ENCODE measurements at places on chromosomes 7 and 10. TPM values are rescaled to one million over a fixed set of nuclear protein-coding genes. Genes with fewer than 3 reads are reported as not detected.

The ENO4 gene
- not detected for total RNA-seq

The XRCC2 gene
- total RNA-seq: 0.60 TPM

- H3K4me1 ChIP-seq: no peaks in the 10 kb centered on the region
- H3K27ac ChIP-seq: no peak overlapping the region
- DNase-seq: no peak
- peaks cover 72% of the 10 kb centered on the region for H3K27me3 ChIP-seq
Observed at GRCh38 chr7:155972247-155972646, 160.0 kb upstream of the SHH start.

- DNase-seq: no peak
- peaks cover 36% of the 10 kb centered on the region for H3K27me3 ChIP-seq
- H3K36me3 ChIP-seq: no peaks in the 10 kb centered on the region
- no peak overlapping the region for H3K4me3 ChIP-seq
- H3K4me1 ChIP-seq: peaks cover 10% of the 10 kb centered on the region
Observed at GRCh38 chr7:157895520-157896375, 558.9 kb downstream of the DNAJB6 start.

GRCh38 chr7:125057963-125058362, 128.3 kb upstream of the POT1 start:
- peaks cover 4% of the 10 kb centered on the region for H3K27me3 ChIP-seq
- no peak overlapping the region for H3K27ac ChIP-seq
- no peaks in the 10 kb centered on the region for H3K36me3 ChIP-seq
- H3K4me1 ChIP-seq: peaks cover 5% of the 10 kb centered on the region
- no peak for DNase-seq
- H3K4me3 ChIP-seq: no peak overlapping the region

GRCh38 chr10:29202386-29202940, 86.4 kb upstream of the LYZL1 start:
- H3K4me3 ChIP-seq: no peak overlapping the region
- no peak for DNase-seq
- no peaks in the 10 kb centered on the region for H3K4me1 ChIP-seq
- H3K27me3 ChIP-seq: peaks cover 6% of the 10 kb centered on the region
- no peaks in the 10 kb centered on the region for H3K36me3 ChIP-seq
- no peak overlapping the region for H3K27ac ChIP-seq

- H3K27ac ChIP-seq: no peak overlapping the region
- H3K36me3 ChIP-seq: peaks cover 3% of the 10 kb centered on the region
- H3K4me1 ChIP-seq: no peaks in the 10 kb centered on the region
- no peaks in the 10 kb centered on the region for H3K27me3 ChIP-seq
Observed at GRCh38 chr7:122487131-122487530, 182.6 kb upstream of the FEZF1 start.

The NUDT5 gene
- total RNA-seq: 8.6 TPM

- H3K27me3 ChIP-seq: no peaks in the 10 kb centered on the region
- peaks cover 45% of the 10 kb centered on the region for H3K4me1 ChIP-seq
- H3K4me3 ChIP-seq: no peak overlapping the region
- no peak for DNase-seq
Observed at GRCh38 chr7:80832006-80832405, 86.8 kb downstream of the SEMA3C start.

DNA sequence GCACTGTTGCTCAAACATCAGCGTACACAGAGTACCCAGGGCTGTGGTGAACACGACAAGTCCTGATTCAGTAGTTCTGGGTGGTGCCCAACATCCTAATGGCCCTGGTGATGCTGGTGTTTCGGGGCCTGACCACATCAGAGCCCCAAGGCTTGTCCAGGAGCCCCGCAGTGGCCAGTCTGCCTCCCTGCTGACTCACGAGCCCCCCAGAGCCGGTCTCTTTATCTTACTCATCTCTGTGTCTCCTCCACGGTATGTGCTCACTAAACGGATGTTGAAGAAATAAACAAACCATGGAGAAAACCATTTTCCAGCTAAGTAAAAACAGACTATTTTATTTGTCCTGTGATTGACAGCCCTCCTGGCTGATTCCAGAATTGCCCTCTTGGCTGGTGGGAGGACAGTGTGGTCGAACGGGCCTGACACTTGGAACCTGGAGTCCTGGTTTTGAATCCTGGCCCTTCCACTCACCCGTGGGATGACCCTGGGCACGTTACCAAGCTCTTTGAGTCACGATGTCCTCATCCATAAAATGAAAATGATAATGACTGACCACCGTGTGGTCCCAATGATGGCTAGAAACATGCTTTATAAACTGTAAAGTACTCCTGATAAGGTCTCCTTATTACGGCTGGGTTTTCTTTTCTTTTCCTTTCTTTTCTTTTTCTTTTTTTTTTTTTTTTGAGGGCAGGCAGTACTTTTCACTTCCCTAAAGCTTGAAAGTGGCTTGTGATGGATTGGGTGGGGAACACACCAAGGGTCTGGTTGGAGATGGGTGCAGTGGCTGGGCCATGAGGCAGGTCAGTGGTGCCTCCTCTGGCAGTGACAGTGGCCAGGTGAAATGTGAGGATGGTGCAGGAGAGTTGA, 5.7 kb downstream of the HIP1 start:
- H3K27me3 ChIP-seq: no peaks in the 10 kb centered on the region
- H3K4me1 ChIP-seq: peaks cover 34% of the 10 kb centered on the region
- no peak overlapping the region for H3K27ac ChIP-seq
- no peak for DNase-seq
- no peak overlapping the region for H3K4me3 ChIP-seq
- H3K36me3 ChIP-seq: no peaks in the 10 kb centered on the region

The NDUFB8 gene
- total RNA-seq: 430 TPM

GRCh38 chr7:157676001-157676400, 339.2 kb downstream of the DNAJB6 start:
- H3K36me3 ChIP-seq: no peaks in the 10 kb centered on the region
- peaks cover 95% of the 10 kb centered on the region for H3K27me3 ChIP-seq
- no peak overlapping the region for H3K4me3 ChIP-seq
- H3K4me1 ChIP-seq: no peaks in the 10 kb centered on the region

DNA sequence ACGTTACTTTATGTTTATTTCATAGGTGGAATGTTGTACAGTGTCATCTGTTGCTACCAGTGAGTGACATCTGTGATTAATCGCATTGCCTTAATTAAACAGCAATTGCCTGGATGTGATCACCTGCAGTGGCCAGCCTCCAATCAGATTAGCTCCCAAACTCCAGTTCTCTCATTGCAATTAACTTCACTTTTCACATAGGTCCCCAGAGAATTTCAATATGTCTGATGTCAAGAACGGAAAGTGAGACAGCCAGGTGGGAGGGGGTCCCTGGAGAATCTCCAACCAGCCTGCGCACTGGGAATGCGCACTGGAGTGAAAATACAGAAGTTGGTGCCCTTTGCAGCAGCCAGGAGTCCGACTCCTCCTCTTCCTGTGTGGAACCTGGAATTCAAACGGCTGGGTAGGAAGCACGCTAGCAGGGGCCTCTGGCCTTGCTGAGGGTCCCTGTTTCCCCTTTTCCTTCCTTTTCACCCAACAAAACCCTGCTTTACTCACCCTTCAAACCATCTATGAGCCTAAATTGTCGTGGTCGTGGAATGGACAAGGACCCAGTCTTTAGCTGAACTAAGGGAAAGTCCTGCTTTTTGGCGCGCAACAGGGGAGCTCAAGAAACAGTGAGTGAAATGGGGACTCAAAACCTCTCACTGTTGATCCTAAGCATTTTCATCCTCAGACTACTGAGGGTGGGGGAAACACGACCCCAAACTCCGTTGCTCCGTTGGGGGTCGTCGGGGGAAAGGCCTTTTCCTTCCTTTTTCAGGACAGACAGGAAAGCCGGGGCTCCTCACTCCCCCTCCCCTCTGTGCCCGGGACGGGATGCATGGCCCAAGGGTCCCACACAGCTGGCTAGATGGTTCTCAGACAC, 1355.5 kb upstream of the LRRTM3 start:
- peaks cover 7% of the 10 kb centered on the region for H3K4me1 ChIP-seq
- no peaks in the 10 kb centered on the region for H3K36me3 ChIP-seq
- peak overlapping the region; percentile 56 for H3K27ac ChIP-seq
- H3K4me3 ChIP-seq: peak overlapping the region; percentile 71
- H3K27me3 ChIP-seq: no peaks in the 10 kb centered on the region
- DNase-seq: peak; percentile 31

GRCh38 chr10:72173262-72173618, 42.6 kb upstream of the ANAPC16 start:
- H3K4me3 ChIP-seq: no peak overlapping the region
- peaks cover 68% of the 10 kb centered on the region for H3K4me1 ChIP-seq
- H3K27ac ChIP-seq: peak overlapping the region; percentile 79
- peaks cover 3% of the 10 kb centered on the region for H3K36me3 ChIP-seq
- H3K27me3 ChIP-seq: no peaks in the 10 kb centered on the region

GRCh38 chr7:17234398-17235031, 63.9 kb upstream of the AHR start:
- DNase-seq: no peak
- peaks cover 47% of the 10 kb centered on the region for H3K4me1 ChIP-seq
- no peak overlapping the region for H3K4me3 ChIP-seq
- H3K27ac ChIP-seq: peak overlapping the region; percentile 32
- H3K27me3 ChIP-seq: no peaks in the 10 kb centered on the region

GRCh38 chr7:49001610-49002033, 77.3 kb downstream of the CDC14C start:
- H3K4me1 ChIP-seq: no peaks in the 10 kb centered on the region
- no peaks in the 10 kb centered on the region for H3K27me3 ChIP-seq
- no peaks in the 10 kb centered on the region for H3K36me3 ChIP-seq
- no peak for DNase-seq
- no peak overlapping the region for H3K27ac ChIP-seq

The TCAF2 gene
- 0.22 TPM for total RNA-seq

GRCh38 chr7:159102681-159103381, 41.8 kb downstream of the VIPR2 start:
- DNase-seq: no peak
- no peaks in the 10 kb centered on the region for H3K27me3 ChIP-seq
- peaks cover 8% of the 10 kb centered on the region for H3K36me3 ChIP-seq
- H3K4me3 ChIP-seq: no peak overlapping the region
- peak overlapping the region; percentile 82 for H3K27ac ChIP-seq

DNA sequence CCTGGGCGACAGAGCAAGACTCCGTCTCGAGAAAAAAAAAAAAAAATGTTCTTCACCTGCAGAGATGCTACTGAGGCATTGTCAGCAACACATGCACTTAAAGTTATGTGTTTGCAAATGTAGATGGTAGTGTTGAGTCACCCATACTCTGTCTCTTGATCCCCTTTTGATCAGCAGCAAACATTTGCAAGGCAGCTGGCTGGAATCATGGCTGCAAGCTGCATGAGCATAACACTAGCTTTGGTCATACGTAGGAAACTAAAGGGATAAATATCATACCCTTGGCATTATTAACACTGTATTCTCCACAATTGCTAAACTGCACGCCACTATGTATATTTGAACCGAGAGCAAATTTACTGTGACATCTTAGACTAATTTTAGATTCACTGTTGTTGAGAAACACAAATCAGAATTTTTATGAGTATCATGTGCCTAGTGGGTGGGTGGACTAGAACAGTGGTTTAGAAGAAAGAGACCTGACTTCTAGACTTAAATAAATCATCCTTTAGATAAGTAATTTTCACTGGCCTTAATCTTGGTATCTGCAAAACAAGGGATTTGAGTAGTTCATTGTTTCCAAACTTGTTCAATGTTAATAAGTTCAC, 229.3 kb upstream of the MEOX2 start:
- DNase-seq: no peak
- no peaks in the 10 kb centered on the region for H3K4me1 ChIP-seq
- no peak overlapping the region for H3K4me3 ChIP-seq
- no peaks in the 10 kb centered on the region for H3K36me3 ChIP-seq
- H3K27me3 ChIP-seq: no peaks in the 10 kb centered on the region
- H3K27ac ChIP-seq: no peak overlapping the region

GRCh38 chr10:19500959-19501358, 315.3 kb upstream of the PLXDC2 start:
- H3K36me3 ChIP-seq: no peaks in the 10 kb centered on the region
- no peaks in the 10 kb centered on the region for H3K4me1 ChIP-seq
- no peak overlapping the region for H3K4me3 ChIP-seq
- DNase-seq: no peak
- no peaks in the 10 kb centered on the region for H3K27me3 ChIP-seq

DNA sequence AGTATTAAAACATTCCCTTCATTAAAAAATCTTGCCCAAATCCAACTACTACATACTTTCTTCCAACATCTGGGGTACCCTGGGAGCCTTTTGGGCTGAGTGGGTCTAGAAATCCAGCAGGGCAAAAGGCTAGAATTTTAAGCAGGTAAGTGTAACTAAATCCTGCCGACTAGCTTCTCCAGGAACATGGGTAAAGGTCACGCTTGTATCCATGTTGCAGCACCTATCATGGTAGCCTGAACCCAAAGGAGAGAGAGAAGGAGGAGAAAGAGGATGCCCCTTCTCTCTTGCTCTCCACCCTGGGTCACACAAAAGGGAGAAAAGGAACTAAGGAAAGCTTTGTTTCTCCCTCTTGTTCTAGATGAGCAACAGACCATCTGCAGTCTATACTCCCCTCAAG, 53.3 kb downstream of the ZNF680 start:
- H3K36me3 ChIP-seq: peaks cover 61% of the 10 kb centered on the region
- no peaks in the 10 kb centered on the region for H3K27me3 ChIP-seq
- H3K27ac ChIP-seq: no peak overlapping the region
- H3K4me3 ChIP-seq: no peak overlapping the region

The ZPBP gene
- total RNA-seq: not detected

The TUBB8 gene
- total RNA-seq: not detected

The IL2RA gene
- total RNA-seq: 2.3 TPM

DNA sequence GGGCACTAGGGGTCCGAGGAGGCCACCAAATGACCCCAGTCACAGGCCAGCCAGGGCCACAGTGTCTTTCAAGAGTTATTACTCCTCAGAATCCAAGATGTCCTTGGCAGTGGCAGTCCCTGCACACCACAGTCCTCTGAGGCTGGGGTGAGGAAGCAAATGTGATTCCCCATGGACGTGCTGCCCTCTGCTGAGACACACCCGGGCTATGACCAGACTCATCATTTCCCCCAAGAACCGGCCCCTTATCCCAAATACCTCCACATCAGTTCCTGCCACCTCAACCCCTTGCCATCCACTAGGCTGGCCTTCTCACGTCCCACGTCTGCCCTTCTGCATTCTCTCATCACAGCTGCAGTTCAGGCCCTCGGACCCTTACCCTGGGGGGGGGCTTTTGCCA, 5.0 kb downstream of the PRKAG2 start:
- H3K36me3 ChIP-seq: no peaks in the 10 kb centered on the region
- no peak overlapping the region for H3K4me3 ChIP-seq
- peaks cover 7% of the 10 kb centered on the region for H3K27me3 ChIP-seq
- peak overlapping the region; percentile 19 for H3K27ac ChIP-seq
- H3K4me1 ChIP-seq: peaks cover 87% of the 10 kb centered on the region
- DNase-seq: peak; percentile 13

The ACBD7 gene
- total RNA-seq: not detected

GRCh38 chr7:138074121-138074520, 2.1 kb upstream of the AKR1D1 start:
- no peaks in the 10 kb centered on the region for H3K4me1 ChIP-seq
- no peak overlapping the region for H3K27ac ChIP-seq
- no peaks in the 10 kb centered on the region for H3K36me3 ChIP-seq
- H3K27me3 ChIP-seq: no peaks in the 10 kb centered on the region

The PIK3AP1 gene
- total RNA-seq: 5.4 TPM

The FAM13C gene
- 5.2 TPM for total RNA-seq

DNA sequence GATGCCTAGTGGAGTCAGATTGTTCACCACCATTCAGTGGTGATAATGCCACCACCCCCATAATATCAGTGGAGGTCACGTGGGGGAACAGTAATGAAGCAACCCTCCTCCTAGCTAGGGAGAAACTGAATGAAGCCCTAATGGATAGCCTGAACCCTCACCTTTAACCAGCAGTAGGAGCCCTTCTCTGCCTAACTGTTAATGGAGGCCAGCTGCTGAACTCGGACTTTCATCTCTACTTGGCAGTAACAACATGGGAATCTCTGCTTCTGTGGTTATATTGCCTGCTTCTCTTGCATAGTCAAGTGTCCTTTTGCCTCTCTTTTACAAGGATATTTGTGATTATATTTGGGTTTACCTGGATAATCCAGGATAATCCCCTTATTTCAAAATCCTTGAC, 1097.9 kb downstream of the REEP3 start:
- H3K27ac ChIP-seq: no peak overlapping the region
- no peaks in the 10 kb centered on the region for H3K27me3 ChIP-seq

The INA gene
- not detected for total RNA-seq
